Ammon's horn (tissue), 1 donor: ENCODE measurements at places on chromosomes 16 and 17.
A peak's percentile ranks its signal among the peaks of the same experiment; 100 is the strongest.

GRCh38 chr17:49890077-49890821 is 42.4 kb upstream of the TAC4 start:
- DNase-seq: no peak

- DNase-seq: no peak
These were observed 1.7 kb upstream of the SPEM2 start for GRCh38 chr17:7423679-7424078.

- no peak for DNase-seq
These were observed 68.6 kb downstream of the SEC14L1 start for GRCh38 chr17:77209330-77209748.

- no peak for DNase-seq
These were observed 1.4 kb downstream of the XYLT2 start for GRCh38 chr17:50347117-50347893.

- DNase-seq: peak; percentile 18
These were observed 184.1 kb upstream of the ZFHX3 start for GRCh38 chr16:73231944-73232554.

- DNase-seq: no peak
These were observed 8.9 kb upstream of the TNS4 start for GRCh38 chr17:40510328-40510648.

- no peak for DNase-seq
These were observed 35.6 kb upstream of the ZNF750 start for GRCh38 chr17:82875407-82875856.

DNA sequence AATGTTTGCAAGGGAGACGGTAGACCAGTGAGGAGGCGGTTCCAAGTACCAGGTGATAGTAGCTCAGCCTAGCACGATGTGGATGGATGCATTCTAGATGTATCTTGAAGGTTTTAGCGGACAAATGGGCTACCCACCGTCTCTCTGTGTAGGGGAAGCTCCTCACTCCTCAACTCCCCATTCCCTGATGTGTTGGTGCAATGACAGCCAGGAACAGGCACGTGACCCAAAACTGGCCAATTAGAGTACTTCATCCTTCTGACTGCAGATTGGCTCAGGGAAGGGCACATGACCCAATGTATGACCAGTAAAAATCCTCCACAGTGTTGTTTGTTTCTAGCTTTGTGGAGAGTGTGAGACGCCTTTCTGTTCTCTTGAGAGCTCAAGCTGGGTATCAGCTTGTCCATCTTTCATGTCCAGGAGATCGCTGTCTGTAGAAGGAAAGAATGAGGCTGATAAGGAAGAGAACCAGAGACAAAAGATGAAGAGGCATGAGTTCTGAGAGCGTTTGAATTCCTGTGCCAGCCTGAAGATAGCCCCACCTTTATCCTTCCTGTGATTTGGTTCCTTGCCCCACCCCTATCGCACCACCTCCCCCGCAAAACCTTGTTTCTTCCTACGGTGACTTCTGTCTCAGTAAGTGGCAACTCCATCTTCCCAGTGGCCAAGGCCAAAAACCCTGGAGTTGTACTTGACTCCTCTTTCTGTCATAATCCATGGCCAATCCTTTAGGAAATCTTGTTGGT is 2.3 kb upstream of the BORCS6 start:
- DNase-seq: peak; percentile 99

GRCh38 chr16:29975134-29975538 is 1.5 kb downstream of the TAOK2 start:
- DNase-seq: no peak

GRCh38 chr17:73011016-73011486 is 81.4 kb downstream of the SLC39A11 start:
- no peak for DNase-seq

DNA sequence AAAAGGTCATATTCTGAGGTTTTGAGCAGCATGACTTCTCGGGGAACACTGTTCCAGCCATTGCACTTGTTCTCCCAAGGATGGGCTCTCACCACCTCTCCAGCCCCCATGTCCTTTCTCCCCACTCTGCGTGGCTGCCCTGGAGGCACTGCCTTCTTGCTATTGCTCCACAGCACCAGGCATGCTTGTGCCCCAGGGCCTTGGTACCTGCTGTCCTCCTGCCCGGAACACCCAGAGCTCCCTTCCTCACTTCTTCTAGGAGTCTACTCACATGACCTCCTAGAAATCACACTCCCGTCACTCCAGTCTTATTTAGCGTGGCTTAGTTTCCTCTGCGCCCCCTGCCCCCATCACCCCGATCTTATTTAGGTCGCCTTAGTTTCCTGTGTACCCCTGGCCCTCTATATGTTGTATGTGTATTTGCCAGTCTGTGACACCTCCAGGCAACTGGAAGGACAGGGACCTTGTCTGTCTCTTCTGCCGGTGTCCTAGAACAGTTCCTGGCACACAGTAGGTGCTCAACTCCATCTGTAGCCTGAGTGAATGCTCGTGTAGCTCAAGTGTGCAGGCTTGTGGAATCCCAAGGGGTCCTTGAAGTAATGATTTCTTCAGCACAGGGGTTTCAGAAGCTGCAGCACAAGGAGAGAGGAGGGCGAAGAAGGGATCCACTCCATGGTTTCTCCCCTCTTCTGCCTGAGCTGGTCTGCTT is 208.6 kb upstream of the CIBAR2 start:
- no peak for DNase-seq

DNA sequence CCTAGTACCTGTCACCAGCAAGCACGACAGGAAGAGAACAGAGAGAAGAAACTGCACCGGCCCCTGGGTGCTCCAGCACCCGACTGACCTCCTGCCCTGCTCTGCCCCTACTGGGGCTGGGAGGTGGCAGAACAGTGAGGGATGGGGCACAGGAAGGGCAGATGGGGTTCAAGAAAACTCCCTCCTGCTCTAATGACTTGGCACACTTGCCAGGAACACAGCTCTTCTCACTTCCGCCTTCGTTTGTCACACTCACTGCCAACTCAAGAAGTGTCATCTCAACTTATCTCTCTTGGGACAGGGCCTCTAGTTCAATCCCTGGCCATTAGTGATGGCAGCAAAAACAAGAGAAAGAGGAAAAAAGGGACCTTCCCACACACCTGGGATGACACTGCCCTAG is 42.7 kb upstream of the ICAM2 start:
- DNase-seq: peak; percentile 19

DNA sequence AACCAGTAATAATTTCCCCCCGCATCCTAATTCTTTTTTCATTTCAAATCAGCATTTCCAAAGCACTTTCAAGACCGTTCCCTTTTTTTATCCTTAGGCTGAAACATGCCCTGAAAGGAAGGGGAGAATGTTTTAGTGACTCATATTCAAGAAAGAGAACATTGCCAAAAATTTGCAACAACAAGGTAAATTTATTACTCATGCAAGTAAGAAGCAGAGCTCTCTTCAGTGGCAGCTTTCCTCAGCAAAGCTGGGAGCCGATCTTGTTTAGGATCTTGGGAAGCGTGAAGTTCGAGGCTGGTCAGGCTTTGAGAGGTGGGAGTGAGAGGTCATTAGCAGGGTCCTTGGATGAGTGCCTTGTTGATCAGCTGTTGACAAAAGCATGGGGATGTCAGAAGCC is 129.5 kb downstream of the PRKCA start:
- DNase-seq: no peak

DNA sequence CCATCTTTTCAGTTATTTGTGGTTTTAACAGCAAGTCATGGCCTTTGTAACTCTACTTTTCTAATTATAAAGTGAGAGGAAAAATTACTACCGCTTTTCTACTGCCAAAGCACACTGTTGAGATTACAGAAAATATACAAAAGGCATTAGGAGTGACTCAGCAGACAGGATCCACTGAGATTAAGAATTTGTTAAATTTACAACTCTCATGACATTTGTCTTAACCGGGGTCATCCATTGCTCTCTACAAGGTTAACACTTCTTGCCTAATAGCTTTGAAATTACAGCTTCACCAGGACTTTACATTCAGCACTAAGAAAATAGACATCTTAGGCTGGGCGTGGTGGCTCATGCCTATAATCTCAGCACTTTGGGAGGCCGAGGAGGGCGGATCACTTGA is 93.4 kb downstream of the SSH2 start:
- no peak for DNase-seq

GRCh38 chr17:48128400-48128799 is 20.8 kb downstream of the SNX11 start:
- DNase-seq: no peak

DNA sequence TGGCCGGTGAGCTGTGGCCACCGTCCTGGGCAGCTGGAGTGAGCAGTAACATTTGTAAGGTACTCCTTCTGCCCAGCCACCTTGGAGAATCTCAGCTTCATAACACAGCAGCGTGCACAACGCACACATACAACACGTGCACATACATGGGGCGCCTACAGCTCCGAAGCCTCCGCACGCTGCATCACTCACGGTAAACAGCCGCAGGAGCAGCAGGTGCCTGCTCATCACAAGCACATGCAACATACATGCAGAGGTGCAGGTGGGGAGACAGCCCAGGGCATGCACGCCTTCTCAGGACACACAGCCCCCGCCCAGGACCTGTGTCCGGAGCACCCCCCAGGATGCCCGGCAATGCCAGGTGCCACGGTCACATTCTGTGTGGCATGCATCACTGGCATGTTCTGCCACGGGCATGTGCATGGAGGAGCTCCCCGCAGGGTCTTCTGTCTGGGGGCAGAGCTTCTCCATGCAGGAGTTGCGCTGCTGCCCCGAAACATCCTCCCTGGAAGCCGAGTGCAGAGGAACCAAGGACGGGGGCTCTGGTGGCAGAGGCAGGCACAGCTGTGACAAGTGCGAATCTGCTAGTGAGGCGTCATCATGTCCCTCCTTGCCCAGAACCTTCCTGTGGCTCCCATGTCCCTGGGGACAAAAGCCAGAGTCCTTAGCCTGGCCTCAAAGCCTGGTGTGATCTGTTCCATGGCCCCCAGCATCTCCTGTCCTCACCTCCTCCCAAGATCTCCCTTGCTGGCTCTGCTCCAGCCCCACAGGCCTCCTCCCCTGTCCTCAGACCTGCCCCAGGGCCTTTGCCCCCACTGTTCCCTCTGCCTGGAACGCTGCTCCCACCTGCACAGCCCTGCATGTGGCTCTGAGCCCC is 184.0 kb upstream of the GSE1 start:
- no peak for DNase-seq

GRCh38 chr17:56833809-56834379 is at the start of the genes C17orf67 and DGKE:
Gene C17orf67 (minus strand): TSS chr17:56833920. CDS start chr17:56815810, 18,110 bp downstream.
Gene DGKE (plus strand): TSS chr17:56834151. CDS start chr17:56834796, 645 bp downstream.
- peak; percentile 99 for DNase-seq

- no peak for DNase-seq
These were observed 6.8 kb upstream of the ZNF423 start for GRCh38 chr16:49862694-49863093.

GRCh38 chr17:4956493-4957061 is 5.7 kb downstream of the ENO3 start:
- no peak for DNase-seq

GRCh38 chr17:16171613-16172012 is 43.7 kb downstream of the NCOR1 start:
- no peak for DNase-seq

GRCh38 chr16:11640987-11641817 is 27.1 kb upstream of the SNN start:
- DNase-seq: peak; percentile 76
